Ascending aorta (tissue), 2 donors: ENCODE measurements at places on chromosomes 1 and 21. TPM values are rescaled to one million over a fixed set of nuclear protein-coding genes. Genes with fewer than 3 reads are reported as not detected.

FMOD gene
- 92.3 TPM for total RNA-seq

DNA sequence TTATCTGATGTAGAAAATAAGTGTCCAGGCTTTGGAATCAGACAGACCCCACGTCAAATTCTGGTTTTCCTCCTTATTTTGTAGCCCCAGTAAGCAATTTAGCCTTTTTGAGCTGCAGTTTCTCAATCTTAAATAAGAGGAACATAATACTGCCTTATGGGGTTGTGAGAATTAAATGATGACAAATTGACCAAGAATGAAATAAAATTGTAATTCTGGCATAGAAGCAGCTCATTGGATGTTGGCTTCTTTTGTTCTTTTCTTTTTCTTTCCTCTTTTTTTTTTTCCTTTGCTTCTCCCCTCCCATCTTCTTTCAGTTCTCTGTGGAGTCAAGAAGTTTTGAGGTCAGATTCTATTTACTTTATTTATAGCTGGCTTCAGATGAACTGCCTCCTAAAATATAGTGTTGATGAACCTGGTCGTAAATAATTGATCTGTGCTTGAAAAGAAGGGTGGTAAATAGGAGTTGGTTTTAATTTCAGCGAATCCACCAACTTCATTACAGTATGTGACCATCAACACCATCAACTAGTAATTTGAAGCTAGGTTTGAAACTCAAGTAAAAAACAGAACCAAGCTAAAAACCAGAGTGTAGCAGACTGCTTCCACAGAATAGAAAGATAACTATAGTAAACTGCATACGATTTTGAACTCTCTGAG lies 81.1 kb downstream of the CACHD1 start:
- no peak for DNase-seq
- H3K4me3 ChIP-seq: no peak overlapping the region
- no peaks in the 10 kb centered on the region for H3K36me3 ChIP-seq
- no peaks in the 10 kb centered on the region for H3K27me3 ChIP-seq

DNA sequence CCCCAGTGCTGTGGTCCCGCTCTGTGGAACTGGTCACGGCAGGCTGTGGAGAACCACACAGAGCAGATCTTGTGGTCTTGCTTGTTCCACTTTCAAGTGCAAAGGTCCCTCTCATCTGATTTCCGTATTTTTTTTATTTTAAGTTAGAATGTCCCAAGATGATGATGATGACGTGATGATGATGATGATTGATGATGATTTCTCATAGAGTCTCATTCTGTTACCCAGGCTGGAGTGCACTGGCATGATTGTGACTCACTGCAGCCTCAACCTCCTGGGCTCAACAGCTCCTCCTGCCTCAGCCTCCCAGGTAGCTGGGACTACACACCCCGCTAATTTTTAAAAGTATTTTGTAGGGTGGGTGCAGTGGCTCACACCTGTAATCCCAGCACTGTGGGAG lies 12.2 kb downstream of the EVA1C start:
- peaks cover 7% of the 10 kb centered on the region for H3K4me1 ChIP-seq
- no peak overlapping the region for H3K4me3 ChIP-seq

MYOG gene
- not detected for total RNA-seq

- H3K27ac ChIP-seq: no peak overlapping the region
- H3K36me3 ChIP-seq: no peaks in the 10 kb centered on the region
- DNase-seq: no peak
- H3K27me3 ChIP-seq: no peaks in the 10 kb centered on the region
- H3K4me1 ChIP-seq: no peaks in the 10 kb centered on the region
These were observed 55.6 kb upstream of the GPR153 start for GRCh38 chr1:6316240-6317097.

GRCh38 chr1:20114021-20114648 lies 5.2 kb downstream of the PLA2G2D start:
- DNase-seq: no peak
- H3K27ac ChIP-seq: no peak overlapping the region
- H3K4me3 ChIP-seq: no peak overlapping the region
- no peaks in the 10 kb centered on the region for H3K36me3 ChIP-seq
- H3K4me1 ChIP-seq: no peaks in the 10 kb centered on the region

DNA sequence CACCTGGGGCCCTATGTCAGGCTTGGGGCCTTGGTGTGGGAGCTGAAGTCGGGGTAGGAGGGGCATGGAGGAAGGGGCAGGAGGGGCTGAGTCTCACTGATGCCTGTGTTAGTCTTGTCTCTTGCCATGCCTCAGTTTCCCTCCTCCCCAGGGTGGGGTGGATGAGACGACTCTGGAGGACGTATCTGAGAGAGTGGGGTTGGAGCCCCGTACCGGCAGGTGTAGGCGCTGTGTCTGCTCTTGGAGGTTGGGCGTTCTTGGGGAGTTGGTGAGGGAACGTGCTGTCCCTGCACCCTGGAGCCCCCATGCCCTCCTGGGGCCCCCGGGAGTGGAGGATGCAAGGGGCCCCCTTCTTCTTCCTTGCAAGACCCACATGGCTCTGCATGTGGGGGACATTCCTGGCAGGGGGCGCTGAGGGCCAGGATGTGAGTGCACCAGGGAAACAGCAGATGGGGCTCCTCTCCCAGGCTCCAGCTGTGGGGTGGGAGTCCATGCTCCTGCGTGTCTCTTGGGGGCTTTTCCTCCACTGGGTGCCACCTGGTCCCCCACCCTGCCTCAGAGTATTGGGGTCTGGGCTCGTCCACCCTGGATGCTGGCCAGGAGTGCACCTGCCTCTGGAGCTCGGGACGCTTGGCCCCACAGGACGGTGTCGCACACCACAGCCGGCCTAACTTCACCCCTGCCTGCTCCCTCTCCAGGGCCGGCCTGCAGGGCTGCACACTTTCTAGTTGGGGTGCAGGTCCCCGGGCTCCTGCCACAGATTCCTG lies 1.4 kb upstream of the TNFRSF14 start:
- no peak overlapping the region for H3K4me3 ChIP-seq
- no peaks in the 10 kb centered on the region for H3K36me3 ChIP-seq
- peak; percentile 63 for DNase-seq
- peak overlapping the region; percentile 69 for H3K27ac ChIP-seq

GRCh38 chr1:154775621-154776605 lies 94.2 kb downstream of the KCNN3 start:
- no peaks in the 10 kb centered on the region for H3K36me3 ChIP-seq
- H3K4me1 ChIP-seq: no peaks in the 10 kb centered on the region
- no peak overlapping the region for H3K27ac ChIP-seq
- DNase-seq: no peak
- H3K27me3 ChIP-seq: no peaks in the 10 kb centered on the region

SPRR2G gene
- total RNA-seq: not detected

- H3K4me3 ChIP-seq: peak overlapping the region; percentile 84
- DNase-seq: no peak
- peak overlapping the region; percentile 84 for H3K27ac ChIP-seq
- no peaks in the 10 kb centered on the region for H3K36me3 ChIP-seq
These were observed 1.1 kb downstream of the PSRC1 start for GRCh38 chr1:109281680-109282496.

GRCh38 chr1:234527346-234527745 lies 48.4 kb upstream of the TARBP1 start:
- H3K27me3 ChIP-seq: no peaks in the 10 kb centered on the region
- no peaks in the 10 kb centered on the region for H3K36me3 ChIP-seq
- H3K27ac ChIP-seq: no peak overlapping the region
- H3K4me1 ChIP-seq: peaks cover 8% of the 10 kb centered on the region
- no peak overlapping the region for H3K4me3 ChIP-seq

OVAAL gene
- total RNA-seq: not detected

GRCh38 chr1:86447198-86447790 lies 21.4 kb upstream of the CLCA1 start:
- DNase-seq: no peak
- no peaks in the 10 kb centered on the region for H3K4me1 ChIP-seq
- H3K4me3 ChIP-seq: no peak overlapping the region
- no peaks in the 10 kb centered on the region for H3K27me3 ChIP-seq

DDI2 gene
- total RNA-seq: 13.0 TPM

DNA sequence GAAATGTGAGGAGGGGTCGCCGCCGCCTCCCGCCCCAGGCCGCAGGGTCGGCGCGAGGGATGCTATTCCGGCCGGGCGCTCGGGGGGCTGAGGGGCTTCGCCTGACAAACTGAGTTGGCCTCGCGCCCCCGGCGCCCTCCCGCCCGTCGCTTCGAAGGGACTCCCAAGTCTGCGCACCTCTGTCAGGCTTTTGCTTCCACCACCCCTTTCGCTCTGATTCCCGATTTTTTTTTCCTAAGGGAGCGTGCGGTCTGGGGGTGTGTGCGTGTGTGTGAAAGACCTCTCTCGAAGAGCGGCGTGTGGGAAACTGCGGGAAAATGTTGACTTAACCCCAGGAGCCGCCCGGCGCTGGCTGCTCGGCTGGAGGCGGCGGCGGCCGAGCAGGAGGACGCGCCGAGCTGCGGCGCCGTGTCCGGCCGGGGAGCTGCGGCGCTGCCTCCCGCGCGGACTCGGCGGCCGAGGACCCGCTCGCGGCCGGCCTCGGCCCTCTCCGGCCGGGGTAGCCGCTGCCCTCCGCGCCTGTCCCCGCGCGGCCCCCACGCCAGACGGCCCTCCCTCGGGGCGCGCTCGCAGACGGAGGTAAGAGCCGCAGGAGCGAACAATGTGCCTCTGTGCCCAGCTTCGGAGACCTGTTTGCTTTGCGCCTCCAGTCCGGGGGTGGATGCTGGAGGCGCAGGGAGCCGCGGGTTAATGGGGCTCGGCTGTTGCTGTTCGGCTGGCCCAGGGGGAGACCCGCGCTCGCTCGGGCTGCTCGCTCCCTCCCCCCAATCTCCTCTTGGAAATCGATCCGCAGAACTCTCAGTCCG lies 1.1 kb downstream of the ADGRL2 start:
- DNase-seq: peak; percentile 67
- no peaks in the 10 kb centered on the region for H3K4me1 ChIP-seq
- H3K27me3 ChIP-seq: no peaks in the 10 kb centered on the region
- H3K27ac ChIP-seq: peak overlapping the region; percentile 100

DNA sequence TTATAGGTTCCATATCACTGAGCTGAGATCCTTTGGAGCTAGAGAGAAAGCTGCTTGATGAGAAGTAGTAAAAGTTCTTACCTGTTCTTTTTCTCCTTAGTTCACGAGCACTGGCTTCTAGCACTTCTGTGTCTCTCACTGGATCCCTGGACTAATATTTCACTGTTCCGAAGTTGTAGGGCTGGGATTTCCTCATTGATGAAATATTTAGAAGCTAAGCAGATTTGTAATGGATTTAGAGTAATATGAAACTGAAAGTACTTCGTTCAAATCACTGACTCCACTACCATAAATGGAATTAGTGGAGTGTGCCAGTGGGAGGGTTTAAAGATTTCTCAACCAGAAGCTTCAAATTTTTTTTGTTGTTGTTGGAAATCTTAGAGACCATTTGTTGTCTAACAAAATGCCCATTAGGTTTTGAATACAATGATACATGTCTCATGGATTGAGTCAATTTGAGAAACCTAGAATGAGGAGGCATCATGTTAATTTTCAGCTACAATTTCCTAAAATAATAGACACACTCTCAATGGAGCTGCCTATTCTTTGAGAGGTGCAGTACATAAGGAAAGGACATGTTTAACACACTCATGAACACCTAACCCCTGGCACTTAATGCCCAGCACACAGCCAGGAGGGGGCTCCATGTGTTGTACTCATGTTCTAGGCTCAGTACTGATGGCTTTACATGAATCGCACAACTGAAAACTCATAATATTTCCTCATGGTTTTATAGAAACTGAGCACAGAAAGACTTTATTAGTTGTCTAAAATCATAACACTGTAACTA lies at the start of gene GBP1:
Gene GBP1, minus strand, starts transcription at position 130 of the 790 bp plus-strand sequence. CDS start 1,974 bp downstream, outside the sequence.
- H3K36me3 ChIP-seq: peaks cover 2% of the 10 kb centered on the region
- H3K27ac ChIP-seq: peak within 1 kb of the TSS; percentile 85
- peak within 1 kb of the TSS; percentile 54 for H3K4me3 ChIP-seq
- H3K4me1 ChIP-seq: peaks cover 26% of the 10 kb centered on the region

GRCh38 chr21:43687566-43688399 lies 28.4 kb downstream of the RRP1B start:
- DNase-seq: no peak
- no peaks in the 10 kb centered on the region for H3K27me3 ChIP-seq
- H3K4me1 ChIP-seq: no peaks in the 10 kb centered on the region
- H3K36me3 ChIP-seq: peaks cover 85% of the 10 kb centered on the region
- no peak overlapping the region for H3K4me3 ChIP-seq

- H3K27me3 ChIP-seq: no peaks in the 10 kb centered on the region
- no peaks in the 10 kb centered on the region for H3K4me1 ChIP-seq
- no peak overlapping the region for H3K27ac ChIP-seq
These were observed 55.5 kb upstream of the CNN3 start for GRCh38 chr1:94982398-94982797.

RHOU gene
- total RNA-seq: 27.7 TPM

GRCh38 chr1:7553042-7553690 lies 217.9 kb upstream of the VAMP3 start:
- no peaks in the 10 kb centered on the region for H3K36me3 ChIP-seq
- no peak for DNase-seq
- H3K4me3 ChIP-seq: no peak overlapping the region
- no peak overlapping the region for H3K27ac ChIP-seq

DNA sequence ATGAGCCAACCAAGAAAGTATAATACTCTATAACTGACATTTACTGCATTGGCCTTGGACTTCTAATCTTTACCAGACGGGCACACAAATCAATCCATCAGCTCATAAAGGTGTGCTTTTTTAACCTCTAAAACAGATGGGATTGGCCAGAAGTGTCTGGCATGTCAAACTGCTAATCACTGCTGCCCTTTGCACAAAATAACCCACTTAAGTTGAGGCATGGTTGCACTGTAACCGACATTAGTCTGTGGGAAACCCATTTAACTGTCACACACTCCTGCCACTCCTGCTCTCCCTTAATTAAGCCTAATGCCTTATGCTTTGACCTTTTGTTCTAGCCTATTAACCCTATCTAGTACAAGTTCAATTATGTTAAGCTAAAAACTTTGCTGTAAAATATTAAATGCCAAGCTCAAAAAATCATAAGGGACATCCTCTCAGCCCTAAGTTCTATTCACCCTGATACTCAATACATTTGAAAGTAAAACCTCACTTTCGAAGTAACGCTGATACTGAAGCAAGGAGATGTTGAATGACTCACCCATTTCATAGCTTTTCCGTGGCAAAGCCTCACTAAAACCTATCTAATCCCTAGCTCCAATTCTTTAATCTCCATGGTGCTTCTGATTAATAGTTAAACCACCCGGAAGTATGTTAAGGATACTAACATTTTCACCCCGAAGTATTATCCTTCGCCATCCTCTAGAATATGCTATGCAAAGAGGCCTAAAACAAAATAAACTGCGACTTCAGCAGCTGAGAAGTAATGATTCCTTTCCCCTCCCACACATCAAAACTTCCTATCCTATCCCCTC lies 12.9 kb downstream of the NRIP1 start:
- no peak overlapping the region for H3K27ac ChIP-seq
- no peak overlapping the region for H3K4me3 ChIP-seq
- H3K27me3 ChIP-seq: no peaks in the 10 kb centered on the region
- no peaks in the 10 kb centered on the region for H3K36me3 ChIP-seq
- DNase-seq: no peak

- no peaks in the 10 kb centered on the region for H3K27me3 ChIP-seq
- H3K4me1 ChIP-seq: peaks cover 24% of the 10 kb centered on the region
- H3K27ac ChIP-seq: peak overlapping the region; percentile 98
- DNase-seq: peak; percentile 95
- H3K36me3 ChIP-seq: no peaks in the 10 kb centered on the region
These were observed 1.1 kb downstream of the GABPA start for GRCh38 chr21:25735646-25736597.

PLA2G2D gene
- total RNA-seq: not detected

FCRLA gene
- total RNA-seq: not detected
